ENCODE measurements at places on chromosomes 1 and 21.

DNA sequence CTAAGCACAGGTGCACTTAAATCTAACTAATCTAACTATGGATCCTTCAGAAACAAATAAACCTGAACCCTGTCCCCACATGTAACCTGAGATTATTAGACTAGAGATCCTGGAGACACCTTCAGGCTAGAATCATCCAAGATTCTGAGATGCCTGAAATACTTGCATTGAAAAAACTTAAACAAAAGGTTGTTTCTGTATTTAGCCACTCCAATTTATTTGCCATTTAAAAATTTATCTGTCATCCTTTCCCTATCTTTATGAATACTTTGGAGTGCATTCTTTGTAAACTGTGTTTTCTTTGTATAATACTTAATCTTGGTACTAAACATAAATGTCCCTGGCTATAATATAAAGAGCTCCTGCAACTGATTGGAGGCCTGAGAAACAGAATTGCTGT, 270.7 kb downstream of the NCAM2 start:
- DNase-seq = no peak

- no peak for DNase-seq
These were observed 101.3 kb upstream of the HMCN1 start for GRCh38 chr1:185632659-185633423.

DNA sequence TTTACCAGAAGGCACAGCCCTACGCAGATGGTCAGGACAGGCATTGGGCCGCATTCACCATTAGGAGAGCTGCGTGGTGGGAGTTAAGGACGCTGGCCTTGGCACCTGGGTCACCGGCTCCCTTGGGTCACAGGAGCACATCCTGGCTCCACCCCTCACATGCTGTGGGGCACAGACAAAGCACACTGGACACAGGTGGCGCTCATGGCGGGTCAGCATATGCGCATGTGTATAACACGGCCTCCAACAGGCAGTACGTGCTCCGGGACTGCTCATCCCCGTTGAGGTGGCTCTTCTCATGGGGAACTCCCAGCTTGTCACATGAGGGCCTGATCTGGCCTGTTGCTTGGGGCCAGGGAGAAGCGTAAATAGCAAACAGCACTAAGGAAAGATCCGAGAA, 25.0 kb downstream of the PGBD5 start:
- DNase-seq = no peak

DNA sequence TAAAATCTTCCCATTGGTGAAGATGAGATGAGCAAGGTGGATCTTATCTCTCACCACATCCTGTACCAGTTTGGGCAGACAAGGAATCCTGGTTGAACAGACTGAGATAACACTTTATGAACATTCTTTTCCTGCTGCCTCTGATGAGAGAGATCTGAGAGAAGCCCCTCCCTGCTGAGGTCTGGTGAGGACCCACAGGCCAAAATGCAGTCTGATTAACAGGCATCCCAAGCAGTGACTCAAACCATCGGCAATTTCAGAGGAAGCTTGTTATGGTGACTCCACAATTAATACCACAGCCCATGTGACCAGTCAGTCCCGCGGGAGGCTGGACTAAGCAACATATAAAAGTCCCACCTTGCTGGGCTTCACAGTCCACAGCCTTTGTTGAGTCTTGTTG, at the start of gene PRR9:
TSS of gene PRR9 (plus strand) at position 373 of the 400 bp plus-strand sequence. CDS start 561 bp downstream, outside the sequence.
- DNase-seq = no peak

DNA sequence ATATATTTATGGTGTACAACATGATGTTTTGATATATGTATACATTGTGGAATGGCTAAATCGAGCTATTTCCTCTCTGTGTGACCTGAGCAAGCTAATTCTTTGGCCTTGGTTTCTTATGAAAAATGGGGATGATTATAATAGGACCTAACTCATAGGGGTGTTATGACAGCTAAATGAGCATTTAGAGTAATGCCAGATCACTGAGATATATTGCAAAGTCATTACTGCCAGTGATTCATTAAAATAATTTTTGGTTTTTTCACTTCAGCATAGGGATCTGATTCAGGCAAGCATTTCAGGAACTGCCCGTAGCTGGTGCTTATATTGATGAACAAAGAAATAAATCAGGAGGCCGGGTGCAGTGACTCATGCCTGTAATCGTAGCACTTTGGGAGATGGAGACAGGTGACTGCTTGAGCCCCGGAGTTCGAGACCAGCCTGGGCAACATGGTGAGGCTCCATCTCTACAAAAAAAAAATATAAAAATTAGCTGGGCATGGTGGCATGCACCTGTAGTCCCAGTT, 30.7 kb downstream of the DAB1 start:
- no peak for DNase-seq

GRCh38 chr1:150683914-150684313, 13.0 kb downstream of the GOLPH3L start:
- no peak for DNase-seq

DNA sequence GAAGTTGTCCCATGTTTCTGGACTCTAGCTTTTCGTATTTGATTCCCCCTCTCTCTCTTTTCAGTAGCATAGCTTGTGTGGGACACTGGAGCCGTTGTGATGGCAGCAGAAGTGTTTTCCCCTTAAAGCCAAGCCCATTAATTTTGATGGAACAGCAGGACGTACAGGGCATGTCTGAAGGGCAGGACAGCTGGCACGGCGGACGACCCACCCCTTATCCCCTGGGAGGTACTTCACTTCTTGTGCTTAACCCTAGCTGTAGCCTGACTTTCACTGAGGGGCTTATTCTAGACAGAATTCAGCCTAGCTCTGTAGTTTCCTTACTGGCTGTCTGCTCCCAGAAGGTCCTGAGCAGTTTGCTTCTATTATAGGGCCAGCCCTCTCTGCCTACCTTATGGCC, 8.6 kb upstream of the PPFIA4 start:
- no peak for DNase-seq

DNA sequence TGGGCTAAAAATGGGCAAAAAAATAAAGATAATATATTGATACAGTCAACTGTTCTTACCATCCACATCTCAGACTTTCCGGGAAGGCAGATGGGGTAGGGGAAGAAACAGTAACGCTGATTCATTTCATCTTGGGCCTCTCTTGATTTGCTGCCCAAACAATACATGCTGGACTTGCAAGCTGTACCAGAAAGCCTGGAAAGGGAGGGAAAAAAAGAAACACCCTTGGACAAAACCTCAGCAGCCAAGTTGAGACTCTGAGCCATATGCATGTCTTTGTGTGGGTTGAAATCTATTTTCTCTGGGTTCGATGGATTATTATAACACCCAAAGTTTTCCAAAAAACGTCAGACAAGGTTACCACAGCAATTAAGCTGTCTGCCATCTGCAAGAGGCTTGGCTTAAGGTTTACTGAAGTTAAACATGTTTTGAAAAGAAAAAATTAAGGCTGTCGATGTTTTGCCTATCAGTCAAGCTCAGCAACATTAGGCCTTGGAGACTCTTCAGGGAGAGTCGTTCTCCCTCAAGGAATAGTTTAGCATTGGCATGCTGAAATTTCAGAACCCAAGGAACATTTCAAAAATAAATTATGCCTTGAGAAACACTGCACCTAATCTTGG, 71.2 kb downstream of the PSMG1 start:
- no peak for DNase-seq

- DNase-seq = no peak
These were observed 25.0 kb downstream of the HRNR start for GRCh38 chr1:152198982-152199381.

DNA sequence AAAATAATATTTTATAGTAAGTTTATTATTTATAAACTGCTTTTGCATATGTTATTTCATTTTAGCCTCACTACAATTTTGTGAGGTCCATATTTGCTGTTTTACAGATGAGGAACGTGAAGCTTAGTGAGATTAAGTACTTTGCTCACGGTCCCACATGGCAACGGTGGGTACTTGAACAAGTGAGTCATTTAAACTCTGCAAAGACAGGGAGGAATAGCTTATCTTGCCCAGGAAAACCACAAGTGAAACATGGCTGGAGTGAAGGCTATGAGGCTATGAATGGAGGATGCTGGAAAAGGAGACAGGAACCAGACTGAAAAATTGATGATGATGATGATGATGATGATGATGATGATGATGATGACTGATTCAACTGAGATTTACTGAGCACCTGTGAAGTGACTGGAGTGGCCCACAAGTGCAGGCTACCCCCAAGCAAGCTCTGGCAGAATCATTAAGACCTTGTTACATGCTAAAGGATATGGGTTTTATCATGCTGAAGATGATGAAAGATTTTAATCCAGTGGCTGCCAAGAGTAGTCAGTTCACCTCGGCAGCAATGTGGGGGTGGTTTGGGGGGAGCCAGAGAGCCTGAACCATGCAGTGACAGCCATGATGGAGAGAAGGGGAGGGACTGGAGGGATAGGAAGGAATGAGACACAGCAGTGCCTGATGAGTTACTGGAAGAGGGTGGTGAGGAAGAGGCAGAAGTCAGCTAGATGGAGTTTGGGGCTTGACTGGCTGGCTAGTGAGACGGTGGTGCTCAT, 1.4 kb upstream of the ABCA4 start:
- no peak for DNase-seq

DNA sequence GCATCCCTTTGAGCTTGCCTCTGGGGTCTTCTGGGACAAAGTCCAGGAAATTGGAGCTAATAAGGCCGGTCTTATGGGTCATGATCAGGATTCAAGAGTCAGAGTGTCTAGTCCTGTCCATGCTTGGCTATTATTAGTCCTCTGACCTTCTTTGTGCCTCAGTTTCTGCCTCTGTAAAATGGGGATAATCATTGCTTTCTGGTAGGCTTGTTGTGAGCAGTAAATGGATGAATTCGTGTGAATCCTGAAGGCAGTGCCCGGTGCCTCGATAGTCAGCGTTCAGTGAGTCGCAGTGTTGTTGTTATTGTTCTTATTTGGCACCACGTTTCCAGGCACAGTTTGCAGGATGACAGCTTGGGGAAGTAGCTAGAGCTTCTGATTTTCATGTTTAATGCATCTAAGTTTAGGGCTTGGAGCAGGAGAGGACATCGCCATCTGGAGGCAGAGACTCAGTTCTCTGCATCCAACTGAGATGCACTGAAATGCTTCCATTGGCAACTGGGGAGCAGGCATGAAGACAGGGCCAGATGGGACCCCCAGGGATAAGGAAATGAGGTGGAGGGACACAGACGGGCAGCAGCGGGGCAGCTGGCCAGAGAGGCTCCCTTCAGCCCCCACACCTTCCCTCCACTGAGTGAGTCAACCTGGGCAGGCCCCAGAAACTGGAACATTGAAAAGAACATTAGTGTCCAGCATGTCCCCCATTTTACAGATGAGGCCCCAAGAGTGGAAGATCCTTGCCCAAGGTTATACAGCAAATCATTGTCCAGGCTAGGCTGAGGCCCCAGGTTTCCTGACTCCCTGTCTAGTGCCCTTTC, 160.3 kb downstream of the PTPRU start:
- no peak for DNase-seq

- DNase-seq = no peak
These were observed 15.5 kb upstream of the PRDM16 start for GRCh38 chr1:3053366-3053980.

- DNase-seq = no peak
These were observed 59.5 kb downstream of the RHOU start for GRCh38 chr1:228794810-228795209.

GRCh38 chr1:51953079-51953478, 37.4 kb downstream of the RAB3B start:
- no peak for DNase-seq

- DNase-seq = no peak
These were observed 389.0 kb upstream of the USP24 start for GRCh38 chr1:55604179-55604578.

DNA sequence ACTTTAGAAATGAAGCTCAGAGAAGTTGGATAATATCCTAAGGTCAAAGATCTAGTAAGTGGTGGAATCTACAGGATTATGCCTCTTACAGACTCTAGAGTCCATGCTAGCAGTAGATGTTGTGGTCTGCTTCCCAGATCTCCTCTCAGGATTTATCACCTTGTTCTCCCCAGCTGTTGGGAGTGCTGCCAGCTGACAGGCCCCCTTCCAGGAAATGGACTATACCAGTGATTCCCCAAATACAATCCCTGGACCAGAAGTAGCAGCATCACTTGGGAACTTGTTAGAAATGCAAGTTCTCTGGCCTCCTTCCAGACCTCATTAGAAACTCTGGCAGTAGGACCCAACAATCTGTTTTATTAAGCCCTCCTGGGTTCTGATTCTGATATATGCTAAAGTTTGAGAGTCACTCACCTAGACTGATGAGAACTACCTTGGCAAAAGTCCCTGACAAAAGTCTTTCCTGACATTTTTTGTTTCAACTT, 24.5 kb upstream of the NTNG1 start:
- DNase-seq = no peak

GRCh38 chr1:234659538-234659937, 49.6 kb upstream of the IRF2BP2 start:
- no peak for DNase-seq

DNA sequence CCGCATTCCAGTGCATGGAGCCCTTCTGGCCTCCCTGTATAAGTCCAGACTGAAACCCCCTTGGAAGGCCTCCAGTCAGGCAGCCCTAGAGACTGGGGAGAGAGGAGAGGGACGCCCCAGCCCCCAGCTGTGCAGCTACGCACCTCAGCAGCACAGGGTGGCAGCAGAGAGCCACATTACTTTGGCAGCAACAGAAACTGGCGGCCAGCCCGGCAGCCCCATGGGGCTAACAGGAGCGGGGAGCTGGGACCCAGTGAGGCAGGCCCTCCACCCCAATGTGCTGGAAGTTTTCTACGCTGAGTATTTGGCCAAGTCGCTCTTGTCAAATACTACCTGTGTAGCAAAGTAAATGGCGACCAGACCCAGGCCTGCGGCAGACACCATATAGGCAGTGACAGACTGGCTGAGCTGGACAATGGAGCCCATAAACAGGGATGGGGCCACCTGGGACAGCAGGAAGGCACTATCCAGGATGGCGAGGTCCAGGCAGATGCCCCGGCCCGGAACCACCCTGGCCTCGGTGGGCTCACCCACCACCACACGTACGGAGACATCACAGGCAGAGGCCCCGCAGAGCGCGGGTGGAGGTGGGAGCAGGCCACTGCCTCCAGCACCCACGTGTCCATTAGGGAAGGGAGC, 21.2 kb downstream of the SLC45A3 start:
- peak; percentile 38 for DNase-seq
